Activated CD4-positive, CD25-positive, alpha-beta regulatory T cell (primary cell): ENCODE measurements at places on chromosomes 11 and 22.

GRCh38 chr11:10550503-10551289 is 9.7 kb upstream of the RNF141 start:
- DNase-seq: no peak

- DNase-seq: no peak
These were observed 52.3 kb downstream of the ZNRF3 start for GRCh38 chr22:28935713-28936112.

DNA sequence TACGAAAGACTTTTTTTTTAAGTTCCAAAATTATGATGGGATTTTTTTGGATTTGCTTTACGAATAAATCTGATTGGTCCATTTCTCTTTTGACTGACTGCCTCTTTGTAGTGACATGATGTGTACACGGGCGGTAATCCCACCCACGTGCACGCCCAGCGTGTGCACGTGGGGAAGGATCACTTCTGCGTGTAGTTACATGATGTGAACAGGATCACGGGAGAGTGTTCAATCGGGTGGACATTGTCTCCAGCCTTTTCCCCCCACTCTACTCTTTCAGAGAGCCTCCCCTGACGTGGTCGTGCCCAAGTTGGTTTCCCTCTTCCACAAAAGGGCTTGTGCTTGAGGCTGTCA is 43.1 kb downstream of the KCNC1 start:
- no peak for DNase-seq

DNA sequence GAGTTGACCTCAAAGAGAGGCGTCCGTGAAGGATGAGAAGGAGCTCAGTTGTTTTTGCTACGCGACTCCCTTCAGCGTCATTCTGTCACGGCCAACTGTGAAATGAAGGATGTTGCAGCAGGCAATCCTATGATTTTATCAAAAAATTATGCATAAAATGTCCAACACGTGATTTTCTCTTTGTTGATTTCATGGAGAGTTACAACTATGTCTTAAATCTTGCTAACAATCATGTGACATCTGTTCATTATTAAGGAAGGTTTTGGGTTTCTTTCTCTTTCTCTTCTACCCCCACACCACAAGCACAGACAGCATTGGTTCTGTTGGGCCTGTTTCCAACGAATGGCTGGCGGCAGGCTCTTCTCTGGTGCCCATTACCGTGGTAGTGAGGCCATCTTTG is 3.7 kb downstream of the KRTAP5-4 start:
- DNase-seq: no peak

DNA sequence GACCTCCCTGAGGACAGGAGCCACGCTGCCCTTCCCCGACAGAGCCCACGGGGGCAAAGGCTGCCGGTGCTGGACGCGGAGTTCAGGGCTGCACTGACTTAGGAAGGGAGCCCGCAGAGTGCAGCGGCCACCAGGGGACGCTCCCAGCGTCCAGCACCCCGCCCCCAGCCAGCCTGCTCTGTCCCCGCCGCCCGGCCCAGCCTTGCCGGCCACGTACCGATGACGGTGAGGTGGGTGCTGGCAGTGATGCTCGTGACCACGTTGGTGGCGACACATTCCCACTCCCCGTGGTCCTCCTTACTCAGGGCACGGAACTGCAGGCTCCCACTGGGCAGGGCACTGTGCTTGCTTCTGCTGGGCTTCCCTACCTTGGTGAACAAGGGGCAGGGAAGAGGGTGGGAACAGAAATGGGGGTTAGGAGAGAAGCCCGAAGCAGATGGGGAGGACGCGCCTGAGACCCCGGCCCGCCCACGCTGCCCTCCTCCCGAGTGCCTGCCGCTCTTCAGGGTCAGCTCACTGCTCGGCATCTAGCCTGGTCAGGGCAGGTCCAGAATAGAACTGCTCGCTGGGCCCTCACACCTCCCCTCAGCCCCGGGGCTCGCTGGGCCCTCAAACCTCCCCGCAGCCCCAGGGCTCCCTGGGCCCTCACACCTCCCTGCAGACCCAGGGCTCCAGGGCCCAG is 25.9 kb downstream of the IGSF9B start:
- DNase-seq: no peak

DNA sequence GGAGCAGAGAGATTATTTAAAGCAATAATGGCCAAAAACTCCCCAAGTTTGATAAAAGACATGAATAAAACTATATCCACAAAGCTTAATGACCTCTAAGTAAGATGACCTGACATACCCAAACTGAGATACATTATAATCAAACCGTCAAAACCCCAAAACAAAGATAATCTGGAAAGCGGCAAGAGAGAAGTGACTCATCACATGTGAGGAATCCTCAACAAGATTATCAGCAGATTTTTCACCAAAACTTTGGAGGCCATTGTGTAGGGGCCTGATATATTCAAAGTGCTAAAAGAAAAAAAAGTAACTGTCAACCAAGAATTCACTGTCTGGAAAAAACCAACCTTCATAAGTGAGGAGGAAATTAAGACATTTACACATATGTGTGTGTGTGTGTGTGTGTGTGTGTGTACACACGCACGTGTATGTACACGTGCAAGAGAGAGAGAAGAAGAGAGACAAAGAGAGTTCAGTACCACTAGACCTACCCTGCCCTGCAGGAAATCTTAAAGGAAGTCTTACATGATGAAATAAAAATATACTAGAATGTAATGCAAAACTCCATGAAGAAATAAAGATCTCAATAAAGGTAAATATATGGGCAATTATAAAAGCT is 752.4 kb downstream of the NELL1 start:
- no peak for DNase-seq

DNA sequence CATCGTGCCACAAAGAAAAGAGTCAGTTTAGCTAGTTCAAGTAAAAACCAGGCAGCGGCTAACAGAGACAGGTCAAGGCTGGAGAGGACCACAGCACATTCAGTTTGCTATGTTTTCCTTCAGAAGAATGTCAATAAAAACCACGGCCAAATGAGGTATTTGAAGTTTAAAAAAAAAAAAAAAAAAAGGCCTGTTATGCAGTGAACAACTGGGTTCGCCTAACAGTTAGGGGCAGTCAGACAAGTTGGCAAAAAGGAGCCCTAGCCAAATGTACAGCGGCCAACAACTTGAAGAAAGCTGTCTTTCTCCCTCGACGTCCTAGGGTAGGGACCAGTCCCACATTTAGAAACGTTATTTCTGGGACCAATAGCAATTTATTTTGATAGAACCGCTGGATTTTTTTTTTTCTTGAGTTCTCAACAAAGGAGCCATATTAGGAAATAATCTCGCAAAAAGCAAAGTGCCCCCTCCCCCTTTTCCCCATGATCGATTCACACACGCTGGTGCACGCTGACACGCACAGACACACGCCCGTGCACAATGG is 237.8 kb downstream of the TTC28 start:
- no peak for DNase-seq

- no peak for DNase-seq
These were observed 674.7 kb downstream of the NTM start for GRCh38 chr11:132045107-132045506.

DNA sequence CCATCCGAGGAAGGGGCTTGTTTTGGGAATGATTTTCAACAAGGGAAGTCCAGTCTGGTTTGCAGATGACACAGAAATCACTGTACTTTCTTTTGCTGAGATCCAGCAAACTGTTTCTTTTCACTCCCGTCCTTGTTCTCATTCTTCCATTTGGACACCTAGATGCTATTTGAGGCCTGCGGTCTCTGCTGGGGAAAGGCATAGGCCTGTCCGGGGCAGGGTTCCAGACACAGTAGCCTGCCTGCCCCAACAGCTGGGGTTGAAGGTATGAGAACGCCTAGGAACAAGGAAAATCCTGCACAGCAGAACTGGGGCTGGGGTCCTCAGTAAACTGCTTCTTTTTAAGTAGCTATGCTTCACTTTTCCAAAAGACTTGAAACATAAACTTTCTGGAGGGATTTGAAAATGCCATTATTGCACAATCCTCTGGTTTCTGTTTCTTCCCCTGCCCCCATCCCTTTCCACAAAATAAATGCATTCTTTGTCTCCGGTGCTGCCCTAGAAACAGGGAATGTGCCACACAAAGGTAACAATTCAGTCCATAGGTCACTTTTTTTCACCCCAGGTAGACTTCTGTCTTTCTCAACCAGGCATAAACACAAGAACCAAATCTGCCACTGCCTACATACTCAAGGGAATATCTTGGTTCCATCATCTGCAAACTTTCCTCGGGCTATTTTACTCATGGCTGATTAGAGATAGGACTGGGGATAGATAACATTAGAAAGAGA is 174.8 kb upstream of the MTMR2 start:
- no peak for DNase-seq

DNA sequence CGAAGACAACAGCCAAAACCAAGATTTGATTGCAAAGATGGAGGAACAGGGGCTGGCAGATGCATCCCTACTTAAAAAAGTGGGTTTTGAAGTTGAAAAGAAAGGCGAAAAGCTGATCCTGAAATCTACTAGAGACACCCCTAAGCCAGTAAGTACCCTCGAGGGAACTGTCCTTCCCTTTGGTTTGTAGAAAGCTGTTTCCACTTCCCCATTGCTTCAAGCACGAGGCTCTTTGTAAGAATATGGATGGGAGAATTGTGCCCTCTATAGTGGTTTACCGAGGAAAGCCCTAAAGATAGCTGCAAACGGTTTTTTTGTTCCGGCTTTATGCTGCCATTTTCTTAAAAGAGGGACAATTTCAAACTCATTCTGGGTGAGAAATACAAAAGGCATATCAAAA is 133.9 kb downstream of the WNT7B start:
- no peak for DNase-seq

DNA sequence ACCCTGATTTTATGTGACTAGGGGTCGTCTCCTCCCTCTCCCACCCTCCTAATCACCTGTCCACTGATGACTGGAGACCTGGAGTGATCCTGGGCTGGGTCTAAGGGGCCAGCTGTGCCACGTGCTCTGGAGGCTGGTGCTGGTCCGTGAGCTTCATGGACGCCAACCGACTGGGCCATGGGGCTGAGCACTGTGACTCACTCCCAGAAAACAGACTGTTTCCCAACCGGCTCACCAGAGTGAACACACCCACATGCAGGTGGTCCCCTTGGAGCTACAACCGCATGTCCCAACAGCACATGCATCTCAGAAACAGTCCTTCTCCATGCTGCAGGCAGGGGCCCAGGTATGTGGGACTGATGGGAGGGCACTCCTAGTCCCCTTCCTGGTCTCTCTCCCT is 14.0 kb upstream of the LMO1 start:
- no peak for DNase-seq

GRCh38 chr11:57643802-57644201 is 5.9 kb downstream of the YPEL4 start:
- no peak for DNase-seq

GRCh38 chr11:36790526-36790925 is 192.5 kb upstream of the RAG2 start:
- DNase-seq: no peak

- no peak for DNase-seq
These were observed 5.9 kb downstream of the PLXNB2 start for GRCh38 chr22:50301581-50301991.

DNA sequence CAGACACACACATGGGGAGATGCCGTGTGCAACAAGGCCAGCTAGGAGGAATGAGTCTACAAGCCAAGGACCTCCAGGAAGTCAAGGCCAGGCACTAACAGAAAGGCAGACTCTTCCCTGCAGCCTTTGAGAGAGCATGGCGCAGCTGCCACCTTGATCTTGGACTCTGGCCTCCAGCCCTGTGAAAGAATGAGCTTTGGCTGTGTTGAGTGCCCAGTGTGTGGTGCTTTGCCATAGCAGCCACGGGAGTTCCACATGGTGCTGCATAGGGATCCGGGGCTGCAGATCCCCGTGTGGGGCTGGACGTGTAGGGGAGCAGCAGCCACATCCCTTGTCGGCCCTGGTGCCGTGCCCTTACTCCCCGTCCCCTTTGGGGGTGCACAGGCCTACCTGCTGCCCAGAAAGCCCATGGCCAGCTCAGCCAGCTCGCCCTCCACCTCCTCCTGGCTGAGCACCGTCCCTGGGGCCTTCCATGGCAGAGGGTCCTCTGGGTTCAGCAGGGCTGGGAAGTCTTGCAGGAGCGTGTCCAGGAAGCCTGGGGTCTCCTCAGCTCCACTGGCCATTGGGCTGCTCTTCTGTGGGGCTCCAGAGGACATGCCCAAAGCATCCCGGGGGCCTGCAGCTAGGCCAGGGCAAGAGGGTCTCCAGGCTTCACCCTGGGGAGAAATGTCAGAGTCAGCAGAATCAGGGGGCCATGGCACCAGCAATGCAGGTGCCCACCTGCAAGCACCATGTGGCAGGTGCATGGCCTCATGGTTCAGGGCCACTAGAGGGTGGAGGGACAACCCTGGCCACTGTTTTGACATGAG is 7.0 kb downstream of the PPM1F start:
- DNase-seq: no peak

DNA sequence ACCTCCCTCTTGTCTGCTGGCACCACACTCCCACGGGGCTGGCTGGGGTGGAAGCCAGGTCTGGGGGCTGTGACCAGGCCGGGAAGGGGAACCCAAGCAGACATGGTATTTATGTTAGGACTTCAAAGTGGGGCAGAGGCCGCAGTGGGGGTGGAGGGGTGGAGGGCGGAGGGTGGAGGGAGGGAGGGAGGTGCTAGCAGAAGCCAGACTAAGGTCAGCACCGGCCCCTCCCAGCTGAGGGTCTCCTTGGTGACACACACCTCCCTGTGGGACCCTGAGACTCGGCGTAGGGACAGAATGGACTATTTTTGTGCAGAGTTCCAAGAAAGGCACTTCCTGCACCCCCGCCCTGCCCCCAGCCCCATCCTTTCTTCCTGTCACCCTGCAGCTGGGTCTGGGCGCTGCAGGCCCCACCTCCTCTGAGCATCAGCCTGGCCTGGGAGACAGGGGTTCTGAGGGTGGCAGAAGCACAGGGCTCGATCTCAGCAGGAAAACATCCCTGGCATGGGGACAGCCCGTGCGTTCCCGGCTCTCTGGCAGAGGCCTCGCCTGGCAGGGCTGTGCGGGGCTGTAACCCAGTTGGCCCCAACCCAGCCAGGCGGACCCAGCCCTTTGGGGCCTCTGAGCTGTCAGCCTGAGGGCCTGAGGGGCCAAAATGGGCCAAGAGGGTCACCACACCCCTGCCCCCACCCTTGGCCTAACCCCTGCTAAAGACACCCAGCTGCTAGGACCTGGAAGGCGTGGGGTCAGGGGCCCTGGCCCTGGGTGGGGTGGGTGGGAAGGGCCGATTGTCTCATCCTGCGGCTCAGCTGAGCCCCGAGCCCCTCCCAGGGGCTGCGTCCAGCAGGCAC is 9.6 kb upstream of the CD248 start:
- DNase-seq: peak; percentile 29

DNA sequence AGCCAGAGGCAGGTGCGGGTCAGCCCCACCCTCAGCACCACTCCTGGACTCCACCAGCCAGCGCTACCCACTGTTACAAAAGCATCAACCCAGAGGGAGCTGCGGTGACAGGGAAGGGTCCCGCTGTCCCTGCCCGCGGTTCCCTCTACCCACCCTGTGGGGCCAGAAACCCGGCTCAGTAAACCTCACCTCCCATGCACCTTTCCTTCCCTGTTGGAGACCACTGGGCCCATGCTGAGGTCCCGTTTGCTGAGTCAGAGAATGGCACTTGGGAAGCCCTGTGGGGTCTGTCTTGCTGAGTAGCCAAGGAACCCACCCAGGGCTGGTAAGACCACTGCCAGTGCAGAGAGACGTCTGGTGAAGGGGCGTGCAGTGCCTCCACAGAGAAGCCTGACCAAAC is 42.1 kb upstream of the MOB2 start:
- no peak for DNase-seq
